ENCODE measurements at places on chromosomes 11 and 22. TPM values are rescaled to one million over a fixed set of nuclear protein-coding genes. Genes with fewer than 3 reads are reported as not detected.

DNA sequence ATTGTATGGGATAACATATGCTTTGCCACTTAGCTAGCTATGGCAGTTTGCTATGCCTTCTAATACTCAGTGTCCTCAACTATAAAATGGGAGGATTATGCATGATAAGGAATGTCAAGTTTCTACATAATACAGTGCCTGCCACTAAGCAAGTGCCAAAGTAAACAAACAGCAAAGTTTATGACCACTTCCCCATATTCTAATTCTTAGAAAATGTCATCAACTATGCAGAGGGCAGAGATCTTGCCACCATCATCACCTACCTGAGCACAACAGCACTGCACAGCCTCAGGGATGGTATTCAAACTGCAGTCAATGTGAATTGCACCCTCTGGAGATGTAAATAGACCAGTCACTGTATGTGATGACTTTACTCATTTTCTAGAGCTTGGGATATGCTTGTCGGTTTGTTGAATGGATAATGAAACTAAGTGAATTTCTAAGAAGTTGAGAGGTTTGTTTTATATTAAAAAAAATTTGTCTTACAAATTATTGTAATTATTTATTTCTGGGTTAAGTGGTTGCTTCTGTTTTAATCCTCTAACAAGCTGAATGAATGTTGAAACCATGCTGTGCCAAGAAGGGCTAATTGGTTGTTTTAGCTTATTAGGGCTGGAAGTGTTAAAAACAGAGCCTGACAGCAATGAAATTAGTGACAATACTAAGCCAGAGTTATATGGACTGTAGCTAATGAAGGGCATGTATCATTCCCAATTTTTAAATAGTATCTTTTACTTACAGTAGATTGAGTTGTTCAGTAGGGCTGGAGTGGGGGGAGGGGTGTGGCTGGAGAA is 398.4 kb downstream of the CNTN5 start:
- no peaks in the 10 kb centered on the region for H3K4me1 ChIP-seq
- no peak overlapping the region for H3K27ac ChIP-seq
- H3K27me3 ChIP-seq, result no peaks in the 10 kb centered on the region
- no peaks in the 10 kb centered on the region for H3K36me3 ChIP-seq
- H3K4me3 ChIP-seq, result no peak overlapping the region

DNA sequence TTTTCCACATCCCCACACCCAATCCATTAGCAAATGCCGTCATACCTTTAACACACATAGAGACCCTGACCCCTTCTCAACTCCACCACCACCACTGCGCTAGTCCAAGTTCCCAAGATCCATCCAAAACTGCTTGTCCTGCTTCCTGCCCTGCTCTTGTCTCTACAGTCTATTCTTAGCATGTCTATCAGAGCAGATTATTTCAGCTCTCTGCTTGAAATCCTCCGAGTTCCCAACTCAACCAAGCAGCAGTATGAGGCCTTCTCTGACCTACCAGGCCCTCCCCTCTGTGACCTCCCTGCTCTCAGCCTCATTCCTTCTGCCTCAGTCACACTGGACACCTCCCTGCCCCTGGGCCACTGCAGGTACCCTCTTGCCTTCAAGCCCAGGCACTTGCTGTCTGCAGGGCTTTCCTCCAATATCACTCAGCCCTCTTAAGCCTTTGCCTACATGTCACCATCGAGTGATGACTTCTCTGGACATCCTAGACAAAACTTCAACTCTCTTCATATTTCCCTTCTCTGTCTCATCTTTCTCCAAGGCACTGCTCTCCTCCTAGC is 134.6 kb downstream of the SPATA19 start:
- H3K36me3 ChIP-seq, result no peaks in the 10 kb centered on the region
- H3K27me3 ChIP-seq, result no peaks in the 10 kb centered on the region
- DNase-seq, result no peak
- no peak overlapping the region for H3K27ac ChIP-seq
- H3K4me3 ChIP-seq, result no peak overlapping the region

- peaks cover 27% of the 10 kb centered on the region for H3K4me1 ChIP-seq
- H3K36me3 ChIP-seq, result no peaks in the 10 kb centered on the region
- no peak for DNase-seq
- no peak overlapping the region for H3K4me3 ChIP-seq
- H3K27ac ChIP-seq, result no peak overlapping the region
- peaks cover 2% of the 10 kb centered on the region for H3K27me3 ChIP-seq
Observed at GRCh38 chr11:123382555-123383074, 47.5 kb upstream of the GRAMD1B start.

DNA sequence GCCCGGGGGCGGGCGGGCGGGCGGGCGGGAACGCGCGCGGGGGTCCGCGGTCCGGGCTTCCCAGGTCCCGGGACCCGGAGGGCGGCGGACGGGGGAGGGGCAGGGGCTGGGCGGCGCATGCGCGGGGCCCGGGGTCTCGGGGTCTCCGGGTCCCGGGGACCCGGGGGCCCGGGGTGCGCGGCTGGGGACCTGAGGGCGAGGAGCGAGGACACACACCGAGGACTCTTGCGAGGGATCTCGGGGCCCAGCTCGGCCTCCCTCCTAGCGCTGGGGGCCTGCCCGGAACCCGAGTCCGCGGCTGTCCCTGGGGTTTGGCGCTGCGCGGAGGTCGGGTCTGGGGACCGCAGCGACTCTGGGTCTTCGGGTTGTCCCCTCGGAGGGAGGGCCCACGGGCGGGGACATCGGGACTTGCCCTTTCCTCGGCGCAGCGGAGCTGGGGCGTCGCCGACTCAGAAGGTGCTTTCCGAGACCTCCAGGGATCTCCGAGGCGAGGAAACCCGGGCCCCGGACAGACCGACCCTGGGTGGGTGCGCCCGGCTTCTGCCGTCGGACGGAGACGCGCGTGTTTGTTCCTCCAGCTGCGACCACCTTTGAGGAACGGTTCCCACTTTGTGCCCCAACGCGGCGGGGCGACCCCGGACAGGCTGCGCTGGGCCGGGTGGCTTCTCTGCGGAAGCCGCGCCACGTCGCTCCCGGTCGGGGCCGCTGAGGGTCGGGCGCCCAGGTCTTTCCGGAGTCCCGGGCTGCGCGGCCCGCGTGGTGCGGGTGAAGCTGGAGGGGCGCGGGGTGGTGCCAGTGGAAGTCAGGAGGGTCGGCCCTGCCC is 540 bp downstream of the PPARA start:
- peak overlapping the region; percentile 79 for H3K4me3 ChIP-seq
- H3K4me1 ChIP-seq, result peaks cover 22% of the 10 kb centered on the region
- peaks cover 13% of the 10 kb centered on the region for H3K36me3 ChIP-seq
- DNase-seq, result peak; percentile 63
- peak overlapping the region; percentile 70 for H3K27ac ChIP-seq

DNA sequence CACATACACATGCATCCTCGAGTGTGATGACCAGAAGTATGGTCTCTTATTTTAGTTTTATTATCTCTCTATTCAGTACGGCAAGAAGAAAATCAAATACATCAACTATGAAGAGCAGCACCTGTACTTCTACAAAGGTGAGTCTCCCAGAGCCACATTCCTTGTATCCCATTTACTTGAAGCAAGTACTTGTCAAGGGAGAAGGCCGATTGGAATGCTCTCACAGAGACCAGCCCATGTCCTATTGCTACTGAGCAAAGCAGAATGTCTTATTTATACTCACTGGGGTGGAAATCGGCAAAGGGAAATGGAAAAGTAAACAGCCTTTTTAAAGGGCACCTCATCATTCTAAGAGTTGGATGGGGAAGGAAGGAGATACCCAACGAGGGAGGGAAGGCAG is 72.6 kb upstream of the OR5AK2 start:
- no peak overlapping the region for H3K27ac ChIP-seq
- H3K4me3 ChIP-seq, result no peak overlapping the region
- no peaks in the 10 kb centered on the region for H3K36me3 ChIP-seq
- no peaks in the 10 kb centered on the region for H3K4me1 ChIP-seq
- H3K27me3 ChIP-seq, result no peaks in the 10 kb centered on the region

DNA sequence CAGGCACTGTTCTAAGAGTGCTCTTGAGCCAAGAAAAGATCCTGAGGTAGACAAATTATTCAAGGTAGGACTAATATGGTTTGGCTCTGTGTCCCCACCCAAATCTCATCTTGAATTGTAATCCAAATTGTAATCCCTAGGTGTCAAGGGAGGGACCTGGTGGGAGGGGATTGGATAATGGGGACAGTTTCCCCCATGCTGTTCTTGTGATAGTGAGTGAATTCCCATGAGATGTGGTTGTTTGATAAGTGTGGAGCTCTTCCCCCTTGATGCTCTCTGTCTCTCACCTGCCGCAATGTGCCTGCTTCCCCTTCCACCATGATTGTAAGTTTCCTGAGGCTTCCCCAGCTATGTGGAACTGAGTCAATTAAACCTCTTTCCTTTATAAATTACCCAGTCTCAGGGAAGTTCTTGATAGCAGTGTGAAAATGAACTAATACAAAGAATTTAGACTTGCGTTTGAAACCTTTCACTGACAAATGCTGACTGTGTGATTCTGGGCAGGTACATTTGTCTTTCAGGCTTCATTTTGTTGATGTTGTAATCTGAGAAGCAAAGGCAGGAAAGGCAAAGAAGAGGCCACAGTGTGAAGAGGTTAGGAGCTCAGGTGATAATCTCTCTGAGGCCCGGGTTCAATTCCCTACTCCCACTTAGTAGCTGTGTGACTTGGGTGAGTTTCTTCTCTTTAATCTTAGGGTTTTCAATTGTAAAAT is 115.8 kb upstream of the PAX6 start:
- DNase-seq, result no peak
- peaks cover 4% of the 10 kb centered on the region for H3K27me3 ChIP-seq
- H3K36me3 ChIP-seq, result no peaks in the 10 kb centered on the region
- H3K27ac ChIP-seq, result no peak overlapping the region
- no peak overlapping the region for H3K4me3 ChIP-seq
- H3K4me1 ChIP-seq, result no peaks in the 10 kb centered on the region

DNA sequence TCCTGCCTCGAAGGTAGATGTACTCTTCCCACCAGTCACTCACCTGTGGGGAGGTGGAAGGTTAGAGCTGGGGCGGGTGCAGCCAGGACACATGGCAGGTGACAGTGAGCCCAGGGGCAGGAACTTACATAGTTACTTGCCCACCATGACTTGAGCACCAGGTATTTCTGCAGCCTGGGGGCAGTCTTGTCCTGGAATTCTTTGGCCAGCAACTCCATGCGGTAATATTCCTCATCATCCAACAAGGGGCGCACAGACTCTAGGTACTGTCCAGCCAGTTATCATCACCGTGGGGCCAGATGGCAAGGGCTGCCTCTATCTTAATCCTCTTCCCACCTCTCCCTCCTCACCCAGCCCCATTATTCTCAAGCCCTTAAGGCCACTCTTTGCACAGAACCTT is 2.2 kb downstream of the CPT1B start:
- H3K4me1 ChIP-seq, result peaks cover 31% of the 10 kb centered on the region
- no peak overlapping the region for H3K4me3 ChIP-seq
- H3K27ac ChIP-seq, result peak overlapping the region; percentile 12
- H3K27me3 ChIP-seq, result no peaks in the 10 kb centered on the region

DNA sequence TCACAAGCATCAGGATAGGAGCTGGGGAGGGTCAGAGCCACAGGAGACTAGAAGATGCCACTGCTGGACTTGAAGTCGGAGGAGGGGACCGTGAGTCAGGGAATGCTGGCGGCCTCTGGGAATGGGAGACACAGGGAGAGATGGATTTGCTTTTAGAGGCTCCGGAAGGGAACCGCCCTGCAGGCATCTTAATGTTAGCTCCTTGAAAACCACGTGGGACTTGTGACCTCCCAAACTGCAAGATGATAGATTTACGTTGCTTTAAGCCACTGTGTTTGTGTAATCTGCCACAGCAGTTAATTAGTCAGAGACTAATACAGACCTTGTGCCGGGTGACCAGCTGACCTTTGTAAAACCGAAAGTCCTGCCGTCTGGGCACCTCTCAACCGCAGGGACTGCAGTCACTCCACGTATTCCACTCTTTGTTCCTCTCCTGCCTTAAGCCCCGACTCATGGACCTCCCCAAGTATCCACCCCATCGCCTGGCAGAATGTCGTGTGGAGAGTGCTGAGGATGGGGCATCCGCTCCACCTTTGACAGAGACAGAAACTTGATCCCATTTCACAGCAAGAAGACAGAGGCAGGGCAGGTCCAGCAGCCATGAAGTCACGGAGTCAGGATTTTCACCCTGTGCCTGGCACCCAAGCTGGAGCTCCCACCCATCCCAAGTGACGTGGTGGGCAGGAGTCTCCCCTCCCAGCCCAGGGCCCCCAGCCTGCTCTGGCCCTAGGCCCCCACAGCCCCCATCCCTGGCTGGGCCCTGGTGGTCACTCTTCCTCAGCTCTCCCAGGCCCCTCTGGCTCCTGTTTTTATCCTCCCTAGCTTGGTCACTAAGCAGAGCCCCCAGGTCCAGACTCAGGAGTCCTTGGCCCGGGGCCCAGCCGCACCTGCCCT is 19.4 kb upstream of the CTSD start:
- no peak overlapping the region for H3K4me3 ChIP-seq
- no peaks in the 10 kb centered on the region for H3K36me3 ChIP-seq
- DNase-seq, result no peak
- no peak overlapping the region for H3K27ac ChIP-seq

DNA sequence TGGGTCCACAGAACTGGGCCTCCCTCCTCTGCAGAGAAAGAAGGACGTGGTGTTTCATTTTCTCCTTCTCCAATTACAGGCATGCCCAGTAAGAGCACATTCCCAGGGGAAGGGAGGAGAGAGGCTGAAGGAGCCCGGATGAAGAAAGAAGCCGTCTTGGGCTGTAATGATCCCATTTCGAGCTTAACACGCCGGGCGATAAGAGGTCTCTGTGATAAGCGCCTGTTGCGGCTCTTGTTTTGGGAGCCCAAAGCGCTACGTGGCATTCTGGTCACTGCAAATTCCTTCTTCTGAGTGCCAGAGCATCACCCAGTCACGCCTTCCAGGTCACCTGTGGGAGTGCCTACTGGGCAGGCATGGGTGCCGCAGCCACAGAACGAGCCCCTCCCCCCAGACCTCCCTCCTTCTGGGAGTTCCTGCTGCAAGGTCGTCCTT is 57.5 kb downstream of the ANO1 start:
- H3K27me3 ChIP-seq, result peaks cover under 1% of the 10 kb centered on the region
- no peak overlapping the region for H3K4me3 ChIP-seq
- DNase-seq, result no peak
- no peaks in the 10 kb centered on the region for H3K36me3 ChIP-seq

DNA sequence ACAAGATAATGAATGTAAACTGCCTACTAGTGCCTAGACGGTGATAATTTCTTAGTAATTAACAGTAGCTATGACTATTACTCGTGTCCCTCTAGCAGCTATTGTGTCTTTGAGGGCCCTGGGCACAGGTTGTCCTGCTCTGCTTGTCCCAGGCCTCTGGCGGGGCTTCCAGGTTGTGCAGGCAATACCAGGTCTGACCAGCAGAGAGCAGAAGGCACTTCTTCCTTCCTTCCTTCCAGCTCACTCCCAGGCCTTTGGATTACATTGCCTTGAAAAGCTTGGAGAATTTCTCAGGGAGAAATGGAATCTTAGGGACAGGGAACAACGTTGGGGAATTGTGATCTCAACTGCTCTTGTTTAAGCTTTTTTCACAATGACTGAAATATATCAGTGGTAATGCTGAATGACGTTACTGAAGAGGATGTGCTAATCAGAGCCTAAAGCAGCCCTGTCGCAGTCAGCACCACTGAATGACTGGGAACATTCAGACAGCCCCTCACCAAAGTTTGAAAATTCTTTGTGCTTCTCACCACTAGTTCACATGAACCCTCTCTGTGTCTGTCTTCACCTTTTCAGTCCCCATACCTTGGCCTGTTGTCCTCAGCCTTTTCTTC is 8.4 kb upstream of the CCKBR start:
- no peak overlapping the region for H3K4me3 ChIP-seq
- no peak overlapping the region for H3K27ac ChIP-seq
- H3K27me3 ChIP-seq, result peaks cover 4% of the 10 kb centered on the region
- H3K4me1 ChIP-seq, result no peaks in the 10 kb centered on the region
- no peaks in the 10 kb centered on the region for H3K36me3 ChIP-seq

GRCh38 chr11:14499178-14499559 is 442 bp downstream of the COPB1 start:
- no peaks in the 10 kb centered on the region for H3K27me3 ChIP-seq
- peak; percentile 59 for DNase-seq
- peaks cover 42% of the 10 kb centered on the region for H3K4me1 ChIP-seq
- peak overlapping the region; percentile 96 for H3K27ac ChIP-seq
- peaks cover 58% of the 10 kb centered on the region for H3K36me3 ChIP-seq

The BID gene
- 48.4 TPM for total RNA-seq

The PGA5 gene
- total RNA-seq, result not detected
